ENCODE measurements at places on chromosomes 12 and 14. TPM values are rescaled to one million over a fixed set of nuclear protein-coding genes. Genes with fewer than 3 reads are reported as not detected.

Gene A2M
- 3.0 TPM for total RNA-seq

Gene TMTC1
- 2.0 TPM for total RNA-seq

DNA sequence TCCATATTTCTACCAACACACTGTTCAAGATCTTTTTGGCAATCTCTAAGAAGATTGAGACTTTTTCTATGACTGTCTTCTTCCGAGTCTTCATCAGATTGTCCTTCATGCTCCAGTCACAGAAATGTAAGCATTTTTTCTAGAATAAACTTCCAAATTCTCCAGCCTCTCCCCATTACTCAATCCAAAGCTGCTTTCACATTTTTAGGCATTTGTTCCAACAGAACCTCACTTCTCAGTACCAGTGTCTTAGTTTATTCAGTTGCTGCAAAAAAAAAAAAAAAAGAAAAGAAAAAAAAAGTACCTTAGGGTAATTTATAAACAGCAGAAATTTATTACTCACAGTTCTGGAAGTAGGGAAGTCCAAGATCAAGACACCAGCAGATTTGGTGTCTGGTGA lies 290.8 kb upstream of the NOVA1 start:
- DNase-seq: no peak

DNA sequence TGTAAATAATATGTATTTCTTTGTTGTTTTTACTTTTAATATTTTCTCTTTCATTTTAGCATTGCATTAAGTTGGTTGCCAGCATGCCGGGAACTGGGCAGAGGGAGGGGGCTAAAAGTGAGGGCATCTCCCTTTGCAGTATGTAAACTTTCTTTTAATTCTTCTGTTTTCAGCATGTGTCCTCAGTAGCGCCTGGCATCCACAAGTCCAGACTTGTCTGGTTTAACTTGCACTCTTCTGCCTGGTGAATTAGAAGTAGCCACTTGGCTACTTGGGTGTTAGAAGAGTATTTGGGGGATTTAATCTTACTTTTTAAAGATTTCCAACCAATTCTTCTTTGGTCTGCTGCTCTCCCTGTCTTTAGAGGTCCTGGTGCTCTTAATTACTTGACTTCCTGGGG lies 117.2 kb upstream of the SCAF11 start:
- DNase-seq: no peak

DNA sequence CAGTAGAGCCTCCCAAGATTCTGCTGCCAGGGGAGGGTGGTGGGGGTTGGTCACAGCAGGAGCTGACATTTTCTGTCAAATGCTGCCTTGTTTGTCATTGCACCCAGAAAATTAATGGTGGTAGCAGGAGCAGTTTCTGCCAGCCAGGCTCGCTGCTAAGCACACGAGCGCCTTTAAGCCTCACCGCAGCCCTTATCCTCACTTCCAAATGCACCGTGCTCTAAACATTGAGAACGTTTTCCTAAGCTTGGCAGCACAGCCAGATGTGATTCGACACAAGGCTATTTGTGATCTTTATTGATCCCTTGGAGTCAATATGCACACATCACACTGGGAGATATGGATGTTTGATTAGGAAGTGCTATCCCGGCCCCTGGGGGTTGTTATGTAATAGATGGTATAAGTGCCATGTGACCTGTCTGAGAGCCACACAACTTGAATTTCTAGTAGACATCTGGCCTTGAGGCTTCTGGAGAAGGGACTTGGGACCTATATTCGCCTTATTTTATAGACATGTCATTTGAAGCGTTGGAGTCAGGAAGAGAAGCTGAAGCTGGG lies 31.6 kb upstream of the BEGAIN start:
- DNase-seq: no peak

DNA sequence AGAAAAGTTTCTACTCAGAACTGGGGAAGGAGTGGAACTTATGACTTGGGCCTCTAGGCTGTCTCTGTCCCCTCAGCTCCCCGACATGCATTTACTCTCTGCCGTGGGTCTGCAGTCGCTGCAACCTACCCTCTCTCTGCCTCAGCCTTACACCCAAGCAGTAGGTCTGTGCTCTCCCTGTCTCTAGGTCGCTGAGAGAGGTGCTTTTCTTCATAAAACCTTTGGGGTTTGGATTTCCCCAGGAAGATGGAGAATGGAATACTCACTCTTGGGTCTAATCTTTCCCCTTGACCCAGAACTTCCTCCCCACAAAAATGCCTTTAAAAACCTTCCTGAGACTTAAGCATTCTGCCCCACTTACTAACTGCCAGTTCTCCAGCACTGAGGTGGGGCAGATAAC lies 12.9 kb downstream of the GPR84 start:
- no peak for DNase-seq

DNA sequence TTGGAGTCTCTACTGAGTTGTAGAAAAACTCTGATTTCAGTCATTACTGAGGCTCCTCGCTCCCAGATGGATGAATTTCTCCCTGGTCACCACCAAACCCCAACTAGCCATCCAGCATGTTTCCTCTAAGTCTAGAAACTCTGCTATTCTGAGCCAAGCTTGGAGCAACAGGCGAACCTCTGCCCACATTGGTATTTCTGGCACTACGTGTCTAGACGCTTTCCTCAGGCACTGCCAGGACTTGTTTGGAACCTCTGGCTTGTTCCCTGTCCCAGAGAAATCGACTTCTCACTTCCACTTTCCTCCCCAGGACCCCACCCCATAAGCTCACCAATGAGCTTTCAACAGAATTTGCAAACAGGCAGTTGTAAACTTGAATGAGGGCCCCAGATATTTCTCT lies 27.6 kb downstream of the WSCD2 start:
- DNase-seq: no peak

DNA sequence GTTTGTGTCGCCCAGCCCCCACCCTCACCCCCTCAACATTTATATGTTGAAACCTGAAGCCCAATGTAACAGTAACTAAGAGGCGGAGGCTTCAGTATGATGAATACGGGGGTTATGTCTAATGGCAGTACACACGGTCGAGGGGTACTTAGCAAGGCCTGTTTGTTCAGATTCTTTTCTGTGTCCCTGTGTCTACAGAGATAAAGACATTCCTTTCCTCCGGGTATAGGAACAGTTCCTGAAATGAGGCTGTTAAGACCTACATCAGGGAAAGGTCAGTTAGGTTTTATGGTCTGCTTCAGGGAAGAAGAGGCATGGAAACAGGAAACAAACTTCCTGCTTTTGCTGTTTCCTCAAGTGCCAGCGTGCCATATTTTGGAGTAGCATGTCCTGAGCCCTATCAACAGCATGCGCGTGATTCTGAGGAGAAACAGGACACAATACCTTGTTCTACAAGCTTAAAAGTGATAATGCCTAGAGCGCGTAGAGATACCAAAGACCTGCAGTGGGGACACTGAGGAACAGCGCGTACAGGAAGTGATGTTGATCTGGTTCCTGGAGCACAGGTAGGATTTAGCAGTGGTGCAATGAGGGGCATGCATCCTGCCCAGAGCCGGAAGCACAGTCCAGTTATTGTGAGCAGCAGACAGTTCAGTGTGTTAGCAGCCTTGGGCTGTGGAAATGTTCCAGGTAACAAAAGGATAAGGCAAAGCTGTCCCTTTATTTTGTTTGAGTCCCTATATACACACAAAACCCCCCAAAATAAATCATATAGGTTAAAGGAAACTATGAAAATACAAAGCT lies 47.2 kb downstream of the FGD4 start:
- no peak for DNase-seq

DNA sequence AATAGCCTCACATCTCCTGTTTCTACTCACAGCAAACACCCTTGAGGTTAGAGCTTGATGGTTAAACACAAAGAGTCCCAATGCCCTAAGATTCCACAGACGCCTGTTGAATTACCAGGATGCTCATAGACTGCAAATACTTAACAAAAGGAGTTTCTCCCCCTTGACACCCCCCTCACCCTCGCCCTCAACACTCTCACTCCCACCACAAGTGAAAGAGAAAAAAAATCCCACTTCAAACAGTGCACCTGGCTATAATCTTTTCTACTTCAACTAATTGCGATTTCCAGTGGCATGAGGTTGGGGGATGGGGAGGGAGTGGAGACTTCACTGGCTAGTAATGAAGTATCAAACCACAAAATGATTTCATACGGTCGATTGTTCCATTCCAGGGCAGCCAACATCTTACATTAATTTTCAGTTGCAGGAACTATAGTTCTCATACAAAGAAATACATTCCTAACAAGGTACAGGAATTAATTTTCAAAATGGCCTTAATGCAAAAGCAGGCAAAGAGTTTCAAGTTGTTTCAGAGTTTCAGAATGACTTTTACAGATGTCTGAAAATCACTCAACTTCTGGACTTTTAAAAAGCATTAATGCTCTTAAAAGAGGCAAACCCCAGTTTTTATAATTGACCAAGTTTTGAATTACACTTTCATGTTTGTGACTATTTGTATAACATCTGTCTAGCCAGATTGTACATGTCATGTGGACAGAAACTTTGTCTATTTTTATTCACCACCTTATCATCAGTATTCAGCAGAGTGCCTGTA lies 390.7 kb downstream of the C12orf75 start:
- no peak for DNase-seq

Data from HCT116 (cell line).